Stimulated activated naive CD8-positive, alpha-beta T cell treated with anti-CD3 and anti-CD28 coated beads, Interleukin-15, Interleukin-2, amounts not matched to agents 100 U/mL and 50 U/mL, for 24 hours (primary cell): ENCODE measurements at places on chromosomes 13 and 19.
A peak's percentile ranks its signal among the peaks of the same experiment; 100 is the strongest.

DNA sequence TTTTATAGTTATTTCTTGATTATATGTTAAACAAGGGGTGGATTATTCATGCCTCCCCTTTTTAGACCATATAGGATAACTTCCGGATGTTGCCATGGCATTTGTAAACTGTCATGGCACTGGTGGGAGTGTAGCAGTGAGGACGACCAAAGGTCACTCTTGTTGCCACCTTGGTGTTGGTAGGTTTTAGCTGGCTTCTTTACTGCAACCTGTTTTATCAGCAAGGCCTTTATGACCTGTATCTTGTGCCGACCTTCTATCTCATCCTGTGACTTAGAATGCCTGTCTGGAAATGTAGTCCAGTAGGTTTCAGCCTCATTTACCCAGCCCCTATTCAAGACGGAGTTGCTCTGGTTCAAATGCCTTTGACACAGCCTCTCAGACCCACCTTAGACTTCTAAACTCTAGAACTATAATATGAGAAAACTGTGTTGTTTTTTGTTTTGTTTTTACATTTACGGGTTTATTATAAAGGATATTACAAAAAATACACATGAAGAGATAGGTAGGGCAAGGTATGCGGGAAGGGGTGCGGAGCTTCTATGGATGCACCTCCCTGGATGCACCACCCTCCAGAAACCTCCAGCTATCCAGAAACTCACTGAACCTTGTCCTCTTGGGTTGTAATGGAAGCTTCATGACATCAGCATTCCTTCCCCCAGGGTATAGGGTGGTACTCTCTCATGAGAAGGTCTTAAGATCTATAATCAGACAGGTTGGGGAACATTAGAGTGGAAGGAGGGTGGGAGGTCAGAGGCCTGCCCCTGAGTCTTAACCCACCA lies 15.8 kb upstream of the SPRYD7 start:
- no peak for DNase-seq

GRCh38 chr19:55173714-55174409 lies 6.2 kb downstream of the SYT5 start:
- peak; percentile 66 for DNase-seq

GRCh38 chr19:34313188-34313587 lies 51.8 kb upstream of the GPI start:
- DNase-seq: no peak

GRCh38 chr13:30256713-30257467 lies 50.5 kb downstream of the KATNAL1 start:
- no peak for DNase-seq

- DNase-seq: no peak
Measured at GRCh38 chr19:45168767-45169351, 8.1 kb upstream of the NKPD1 start.

- peak; percentile 67 for DNase-seq
Measured at GRCh38 chr19:49157445-49158224, at the start of gene TRPM4. TSS of gene TRPM4 (plus strand) at chr19:49157792. CDS start at chr19:49157867, 75 bp downstream.

- DNase-seq: no peak
Measured at GRCh38 chr13:42525035-42525504, 48.9 kb upstream of the TNFSF11 start.

GRCh38 chr13:77513719-77514335 lies 21.7 kb upstream of the SCEL start:
- DNase-seq: no peak

- no peak for DNase-seq
Measured at GRCh38 chr13:36108342-36108741, 22.8 kb downstream of the DCLK1 start.

GRCh38 chr13:61183670-61184069 lies 232.0 kb downstream of the PCDH20 start:
- DNase-seq: no peak

GRCh38 chr19:2813235-2814160 lies 6.2 kb upstream of the ZNF554 start:
- DNase-seq: no peak

- DNase-seq: no peak
Measured at GRCh38 chr13:71701741-71702140, 165.3 kb downstream of the DACH1 start.

DNA sequence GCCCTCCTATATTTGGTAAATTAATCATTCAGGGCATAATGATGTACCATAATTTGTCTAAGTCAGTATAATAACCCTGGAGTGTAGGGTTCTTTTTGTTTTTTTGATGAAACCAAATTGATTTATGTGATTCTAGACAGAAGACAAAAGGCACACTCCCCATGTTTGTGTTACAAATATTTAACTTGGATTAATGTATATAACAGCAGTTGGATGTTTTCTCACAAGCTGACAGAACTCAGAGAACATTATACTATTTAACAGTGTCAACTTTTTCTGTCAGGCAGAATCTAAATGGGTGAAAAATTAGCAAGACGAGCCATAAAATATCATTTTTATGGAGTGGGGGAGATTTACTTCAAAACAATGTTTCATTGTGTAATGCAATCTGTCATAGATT lies 15.2 kb downstream of the CBY2 start:
- no peak for DNase-seq

GRCh38 chr19:6103217-6103644 lies 7.1 kb downstream of the RFX2 start:
- no peak for DNase-seq

DNA sequence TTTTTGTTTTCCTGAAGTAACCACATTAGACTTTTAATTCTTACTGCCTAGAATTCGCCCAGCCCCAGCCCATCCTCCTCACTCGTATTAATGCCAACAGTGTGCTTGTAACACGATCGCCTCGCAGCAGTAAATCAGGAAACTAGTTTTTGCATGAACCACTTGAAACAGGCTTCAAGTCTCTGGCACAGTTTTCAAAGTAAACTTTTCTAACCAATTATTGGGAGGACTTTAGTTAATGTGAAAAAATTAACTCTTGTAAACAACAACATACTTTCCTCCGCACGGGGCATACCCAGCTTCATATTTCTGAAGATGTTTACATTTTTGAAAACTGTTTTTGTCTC lies 39.2 kb downstream of the TNFRSF19 start:
- DNase-seq: no peak

- peak; percentile 64 for DNase-seq
Measured at GRCh38 chr19:10288662-10289166, 1.0 kb upstream of the ICAM5 start.

DNA sequence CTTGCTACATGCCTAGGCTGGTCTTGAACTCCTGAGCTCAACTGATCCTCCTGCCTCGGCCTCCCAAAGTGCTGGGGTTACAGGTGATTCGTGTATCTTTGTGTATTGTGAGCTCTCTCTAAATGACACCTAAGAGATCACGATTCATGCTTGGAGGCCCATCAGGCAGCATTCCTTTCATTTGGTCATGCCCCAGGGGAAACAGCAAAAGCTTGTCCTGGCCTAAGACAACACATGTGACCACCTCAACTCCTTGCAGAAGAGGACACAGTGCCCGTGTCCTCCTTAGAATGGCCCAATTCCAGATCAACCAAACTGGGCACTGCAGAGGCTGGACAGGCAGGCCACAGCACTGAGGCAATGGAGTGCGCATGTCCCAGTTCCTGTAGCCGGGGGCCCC lies 32.5 kb downstream of the ZC3H4 start:
- no peak for DNase-seq

DNA sequence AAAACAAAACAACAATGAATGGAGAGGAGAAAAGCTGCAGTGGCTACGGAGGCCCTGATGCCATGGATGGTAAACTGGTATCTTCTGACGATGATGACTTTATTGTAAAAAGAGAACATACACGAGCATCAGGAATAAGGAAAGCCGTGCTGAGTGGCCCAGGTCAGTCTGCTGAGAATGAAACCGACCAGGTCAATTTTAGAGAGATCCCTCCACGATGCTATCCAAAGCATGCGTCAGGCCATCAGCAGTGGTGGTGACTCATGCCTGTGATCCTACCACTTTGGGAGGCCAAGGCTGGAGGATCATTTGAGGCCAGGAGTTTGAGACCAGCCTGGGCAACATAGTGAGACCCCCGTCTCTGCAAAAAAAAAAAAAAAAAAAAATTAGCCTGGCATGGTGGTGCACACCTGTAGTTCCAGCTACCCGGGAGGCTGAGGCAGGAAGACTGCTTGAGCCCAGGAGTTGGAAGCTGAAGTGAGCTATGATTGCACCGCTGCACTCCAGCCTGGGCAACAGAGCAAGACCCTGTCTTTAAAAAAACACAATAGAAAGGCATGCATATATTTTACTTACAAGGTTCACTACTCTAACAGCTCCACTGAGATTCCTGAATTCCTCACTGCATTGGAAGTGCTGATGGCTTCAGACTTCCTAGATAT lies 62.3 kb downstream of the GADD45B start:
- DNase-seq: no peak

DNA sequence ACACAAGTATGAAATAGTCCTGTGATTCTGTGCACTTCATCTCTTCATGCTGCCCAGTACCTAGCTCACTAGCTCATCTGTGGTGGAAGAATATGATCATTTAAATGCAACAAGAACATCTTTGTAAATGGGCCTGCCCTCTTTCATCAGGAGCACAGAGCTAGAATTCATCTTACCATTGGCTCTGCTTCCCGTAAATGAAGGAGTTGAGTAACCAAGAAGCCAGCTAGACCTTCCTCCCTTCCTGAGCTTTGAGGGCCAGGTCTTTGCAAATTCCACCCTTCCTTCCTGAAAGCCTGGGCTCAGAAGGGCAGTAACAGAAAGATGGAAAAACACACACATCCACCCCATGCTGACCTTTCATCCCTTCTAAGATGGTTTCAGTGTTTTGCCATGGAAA lies 82.0 kb downstream of the FRY start:
- DNase-seq: no peak

DNA sequence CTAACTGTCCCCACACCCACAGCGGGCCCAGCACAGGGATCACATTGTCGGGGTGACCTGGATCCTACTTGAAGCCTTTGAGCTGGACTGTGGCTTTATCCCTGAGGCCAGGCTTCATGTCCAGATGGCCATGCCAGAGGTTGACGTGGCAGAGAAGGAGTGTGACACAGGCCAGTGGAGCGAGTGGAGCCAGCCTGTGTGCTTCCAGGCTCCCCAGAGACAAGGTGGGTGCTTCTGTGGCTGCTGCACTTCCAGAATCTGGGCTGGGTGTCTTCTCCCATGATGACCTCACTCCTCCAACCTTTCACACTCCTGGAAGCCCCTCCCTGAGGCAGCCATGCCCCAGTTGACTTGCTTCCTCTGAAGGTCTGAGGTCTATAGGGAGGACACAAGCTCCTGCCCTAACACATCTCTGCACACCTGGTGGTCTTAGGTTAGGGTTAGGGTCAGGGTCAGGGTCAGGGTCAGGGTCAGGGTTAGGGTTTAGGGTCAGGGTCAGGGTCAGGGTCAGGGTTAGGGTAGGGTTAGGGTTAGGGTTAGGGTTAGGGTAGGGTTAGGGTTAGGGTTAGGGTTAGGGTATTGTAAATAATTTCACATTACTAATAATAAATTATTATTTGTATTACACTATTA lies 13.1 kb upstream of the MZF1 start:
- no peak for DNase-seq

GRCh38 chr13:20285530-20285929 lies 53.4 kb upstream of the GJB6 start:
- DNase-seq: no peak

DNA sequence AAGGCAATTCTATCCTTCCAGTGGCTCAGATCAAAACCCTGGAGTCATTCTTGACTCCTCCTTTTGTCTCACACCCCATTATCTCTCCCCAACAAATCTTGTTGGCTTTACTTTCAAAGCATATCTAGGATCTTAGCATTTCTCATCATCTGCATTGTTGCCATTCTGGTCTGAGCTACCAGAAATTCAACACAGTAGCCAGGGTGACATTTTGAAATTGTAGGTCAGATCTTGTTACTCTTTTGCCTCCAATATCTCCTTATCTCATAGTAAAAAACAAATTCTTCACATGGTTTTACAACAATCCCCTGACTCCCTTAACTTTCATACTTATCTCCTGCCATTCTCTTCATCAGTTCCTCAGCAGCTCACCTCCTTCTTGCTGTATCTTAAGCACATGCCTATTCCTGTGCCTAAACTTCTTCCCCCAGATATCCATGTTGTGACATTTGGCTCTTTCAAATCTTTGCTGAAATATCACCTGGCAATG lies 115.8 kb downstream of the KLF5 start:
- DNase-seq: no peak

DNA sequence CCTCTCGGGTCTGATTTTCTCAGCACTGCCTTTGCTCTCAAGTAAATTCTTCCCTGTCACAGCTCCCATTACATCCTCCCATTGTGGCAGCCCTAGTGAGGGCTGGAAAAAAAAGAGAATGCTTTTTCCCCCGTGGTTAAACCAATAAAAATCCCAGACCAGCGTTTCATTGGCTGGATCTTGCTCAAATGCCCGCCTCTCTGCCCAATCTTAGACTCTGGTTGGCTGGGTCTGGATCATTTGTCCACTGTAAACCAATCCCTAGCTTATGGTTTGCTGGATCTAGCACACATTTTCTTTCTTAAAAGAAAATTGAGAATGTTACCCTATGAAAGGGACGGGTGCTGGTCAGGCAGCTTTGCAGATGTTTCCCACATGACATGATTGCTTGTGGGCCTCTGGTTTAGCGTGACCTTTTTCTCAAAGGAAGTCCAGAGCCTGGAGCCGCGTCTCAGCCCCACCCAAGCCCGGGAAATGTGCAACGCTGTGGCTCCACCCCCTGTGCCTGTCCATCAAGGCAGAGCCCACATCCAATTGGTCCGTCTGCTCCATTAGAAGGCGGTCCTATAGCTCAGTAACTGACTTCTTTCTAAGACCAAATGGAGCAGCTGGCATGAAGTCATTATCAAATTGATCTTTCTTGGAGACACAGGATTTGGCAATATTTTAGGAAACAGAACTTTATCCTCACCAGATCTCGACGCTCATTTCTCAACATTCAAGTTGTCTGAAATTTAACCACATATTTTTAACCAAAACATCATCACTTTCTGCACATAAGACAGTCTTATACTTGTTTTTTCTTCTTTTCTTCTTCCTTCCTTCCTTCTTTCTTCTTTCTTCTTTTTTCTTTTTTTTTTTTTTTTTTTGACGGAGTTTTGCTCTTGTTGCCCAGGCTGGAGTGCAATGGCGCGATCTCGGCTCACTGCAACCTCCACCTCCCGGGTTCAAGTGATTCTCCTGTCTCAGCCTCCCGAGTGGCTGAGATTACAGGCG lies 2.6 kb upstream of the MCEMP1 start:
- DNase-seq: peak; percentile 55

DNA sequence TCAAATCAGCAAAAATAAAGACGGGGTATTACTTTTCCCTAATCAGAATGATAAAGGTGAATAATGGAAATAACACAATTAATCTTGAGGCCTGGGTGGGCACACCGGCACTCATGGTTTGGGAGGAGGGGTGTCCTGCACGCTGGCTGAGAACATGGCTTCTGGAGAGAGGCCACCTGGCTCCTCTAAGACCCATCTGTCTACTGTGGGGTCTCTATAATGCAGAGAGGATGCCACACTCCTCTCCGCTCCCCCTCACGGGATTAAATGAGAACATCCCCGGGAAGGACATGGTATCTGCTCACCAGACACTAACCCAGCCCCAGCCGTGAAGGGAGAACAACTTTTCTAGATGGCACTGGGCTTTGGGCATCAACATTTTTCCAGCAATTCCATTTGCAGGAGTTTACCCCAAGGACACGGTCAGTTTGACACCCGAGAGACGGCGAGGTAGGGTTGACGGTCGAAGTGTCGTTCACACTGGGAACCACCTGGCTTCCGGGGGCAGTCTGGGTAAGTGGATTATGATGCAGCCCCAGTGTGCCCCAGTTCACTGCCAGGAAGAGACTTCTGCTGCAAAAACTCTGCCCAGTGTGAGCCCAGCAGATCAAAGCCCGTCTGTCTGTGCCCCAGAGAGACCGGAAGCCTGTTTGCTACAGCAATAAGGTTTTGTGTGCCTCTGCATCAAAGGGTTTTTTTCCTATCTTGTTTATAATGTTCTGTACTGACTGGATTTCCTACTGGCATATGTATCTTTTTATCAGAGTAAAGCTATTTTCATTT lies 56.6 kb downstream of the CEBPG start:
- DNase-seq: no peak

GRCh38 chr13:53759016-53759415 lies 730.4 kb downstream of the OLFM4 start:
- no peak for DNase-seq
